ENCODE measurements at places on chromosomes 3 and 15.

GRCh38 chr15:62717496-62717895 lies 325.1 kb upstream of the TPM1 start:
- DNase-seq = no peak

DNA sequence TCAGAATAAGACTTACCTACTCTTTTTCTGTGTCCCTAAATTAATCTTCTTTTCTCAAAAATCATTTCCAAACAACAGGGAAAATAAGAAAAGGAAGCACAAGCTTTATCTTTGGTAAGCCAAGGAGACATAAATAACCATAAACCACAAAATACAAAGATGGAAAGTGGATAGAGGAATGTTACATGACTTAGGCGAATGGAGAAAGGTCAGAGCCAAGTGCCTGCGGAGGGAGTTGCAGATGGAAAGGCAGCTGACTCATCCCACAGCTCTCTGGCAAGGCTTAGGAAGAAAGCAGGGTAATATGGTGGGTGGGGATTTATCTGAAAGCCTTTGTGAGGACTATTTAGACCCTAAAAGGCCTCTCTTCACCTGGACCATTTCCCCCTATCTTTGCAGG lies 72.8 kb downstream of the GALK2 start:
- DNase-seq = no peak

DNA sequence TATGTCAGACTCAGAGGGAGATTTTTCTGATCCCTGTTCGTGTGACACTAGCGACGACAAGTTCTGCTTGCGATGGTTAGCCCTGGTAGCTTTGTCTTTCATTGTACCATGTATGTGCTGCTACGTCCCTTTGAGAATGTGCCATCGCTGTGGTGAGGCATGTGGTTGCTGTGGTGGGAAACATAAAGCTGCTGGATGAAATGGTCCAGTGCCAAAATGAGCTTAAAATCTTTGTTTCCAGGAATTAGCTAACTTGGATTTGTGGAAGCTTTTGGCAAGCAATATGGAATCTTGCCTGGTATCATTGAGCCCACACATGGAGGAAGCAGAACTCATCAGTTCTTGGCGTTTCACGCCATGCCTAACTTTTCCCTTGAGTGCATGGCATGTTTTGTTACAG lies 98.8 kb downstream of the SPRED1 start:
- no peak for DNase-seq

- no peak for DNase-seq
These were observed 10.3 kb downstream of the CTNNB1 start for GRCh38 chr3:41209646-41210045.

DNA sequence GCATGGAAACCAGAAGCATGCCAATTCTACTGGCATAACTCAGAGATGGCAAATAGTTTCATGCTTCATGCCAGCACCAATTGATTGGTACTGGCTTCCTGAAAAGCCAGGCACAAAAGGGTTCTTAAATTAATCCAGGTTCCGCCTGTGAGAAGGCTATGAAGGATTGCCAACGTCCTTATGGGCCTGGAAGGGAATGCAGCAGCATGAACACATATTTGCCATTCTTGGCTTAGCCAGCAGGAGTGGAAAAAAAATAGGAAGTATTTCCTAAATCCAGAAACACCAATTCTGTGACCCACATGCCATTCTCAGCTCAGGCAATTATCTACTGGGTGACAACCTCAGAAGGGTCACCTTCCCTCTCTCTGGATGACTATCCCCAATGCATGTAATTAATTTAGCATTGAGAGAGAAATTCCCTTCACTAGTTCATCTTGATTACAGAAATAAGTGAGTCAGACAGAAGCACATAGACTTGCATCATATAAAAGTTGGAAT lies 36.0 kb downstream of the ADAMTS9 start:
- no peak for DNase-seq

GRCh38 chr3:128322030-128323022 lies 144.4 kb downstream of the DNAJB8 start:
- DNase-seq = peak; percentile 25

GRCh38 chr15:60343221-60343970 lies 54.4 kb downstream of the ANXA2 start:
- DNase-seq = no peak
